ENCODE measurements at places on chromosomes 7 and 10. TPM values are rescaled to one million over a fixed set of nuclear protein-coding genes. Genes with fewer than 3 reads are reported as not detected.
A peak's percentile ranks its signal among the peaks of the same experiment; 100 is the strongest.

- no peak for DNase-seq
These were observed 31.9 kb downstream of the PCBD1 start for GRCh38 chr10:70856454-70856853.

DNA sequence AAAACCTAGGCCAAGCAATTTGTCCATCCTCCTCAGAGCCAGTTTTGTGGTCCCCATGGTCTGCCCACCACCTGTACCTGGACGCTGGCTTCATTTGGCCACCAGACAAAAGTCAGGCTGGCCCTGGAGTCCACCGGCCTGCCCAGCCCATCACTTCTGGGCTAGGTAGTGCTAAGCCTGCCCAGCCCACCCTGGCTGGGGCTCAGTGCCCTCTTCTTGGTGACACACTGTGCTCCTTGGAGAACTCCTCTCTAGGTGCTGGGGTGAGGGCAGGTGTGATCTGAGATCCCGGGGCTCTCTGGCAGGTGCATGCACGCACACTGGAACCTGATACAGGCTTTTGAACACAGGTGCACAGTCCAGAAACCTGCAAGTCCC is 1.1 kb downstream of the AIFM2 start:
- DNase-seq: no peak

DNA sequence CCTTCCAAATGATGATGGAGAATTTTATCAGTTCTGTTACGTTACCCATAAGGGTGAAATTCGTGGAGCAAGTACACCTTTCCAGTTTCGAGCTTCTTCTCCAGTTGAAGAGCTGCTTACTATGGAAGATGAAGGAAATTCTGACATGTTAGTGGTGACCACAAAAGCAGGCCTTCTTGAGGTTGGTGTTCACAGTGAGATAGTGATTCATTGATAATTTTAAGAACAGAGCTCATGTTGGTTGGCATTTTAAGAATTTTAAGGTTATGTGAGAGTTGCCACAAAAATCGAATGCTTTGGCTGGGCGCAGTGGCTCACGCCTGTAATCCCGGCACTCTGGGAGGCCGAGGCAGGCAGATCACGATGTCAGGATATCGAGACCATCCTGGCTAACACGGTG is 25.9 kb downstream of the TAX1BP1 start:
- DNase-seq: no peak

DNA sequence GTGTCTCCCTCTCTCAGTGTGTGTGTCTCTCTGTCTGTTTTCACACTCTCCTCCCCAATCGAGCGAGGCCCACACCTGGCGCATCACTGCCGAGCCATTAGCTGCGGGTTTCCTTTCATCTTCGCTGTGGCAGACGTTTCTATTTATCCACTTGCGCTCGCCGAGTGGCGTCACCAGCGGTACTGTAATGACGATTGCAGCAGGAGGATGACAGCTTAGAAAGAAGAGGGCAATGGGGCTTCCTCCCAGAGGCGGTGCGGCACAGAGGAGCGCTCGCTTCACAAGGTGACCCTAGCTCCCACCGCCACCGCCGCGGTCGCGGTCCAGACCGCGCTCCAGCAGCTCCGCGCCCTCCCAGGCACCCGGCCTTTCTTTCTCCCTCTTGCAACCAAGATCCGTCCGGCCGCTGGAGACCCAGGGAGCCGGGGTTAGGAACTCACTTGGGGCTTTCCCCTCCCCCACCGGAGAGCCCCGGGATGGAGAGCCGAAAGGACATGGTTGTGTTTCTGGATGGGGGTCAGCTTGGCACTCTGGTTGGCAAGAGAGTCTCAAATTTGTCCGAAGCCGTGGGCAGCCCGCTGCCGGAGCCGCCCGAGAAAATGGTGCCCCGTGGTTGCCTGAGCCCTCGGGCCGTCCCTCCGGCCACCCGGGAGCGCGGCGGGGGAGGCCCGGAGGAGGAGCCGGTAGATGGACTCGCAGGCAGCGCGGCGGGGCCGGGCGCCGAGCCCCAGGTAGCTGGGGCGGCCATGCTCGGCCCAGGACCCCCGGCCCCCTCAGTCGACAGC is at the start of gene EVX1:
EVX1 (plus strand) TSS at position 248 of the 785 bp plus-strand sequence; CDS start at position 477, 229 bp downstream.
- DNase-seq: peak; percentile 63

Gene APBB1IP
- total RNA-seq: 4.8 TPM

Gene OR2A42
- total RNA-seq: not detected

GRCh38 chr7:83936056-83936708 is 258.4 kb downstream of the SEMA3A start:
- no peak for DNase-seq

Gene FAM25G
- not detected for total RNA-seq

Gene RBP4
- total RNA-seq: 12.8 TPM

Measured in Right ventricle myocardium inferior (tissue), 1 donor.